SJCRH30 (cell line): ENCODE measurements at places on chromosomes 3 and 15. TPM values are rescaled to one million over a fixed set of nuclear protein-coding genes. Genes with fewer than 3 reads are reported as not detected.

- DNase-seq, result no peak
Observed at GRCh38 chr15:78084449-78084750, 6.9 kb upstream of the TBC1D2B start.

DNA sequence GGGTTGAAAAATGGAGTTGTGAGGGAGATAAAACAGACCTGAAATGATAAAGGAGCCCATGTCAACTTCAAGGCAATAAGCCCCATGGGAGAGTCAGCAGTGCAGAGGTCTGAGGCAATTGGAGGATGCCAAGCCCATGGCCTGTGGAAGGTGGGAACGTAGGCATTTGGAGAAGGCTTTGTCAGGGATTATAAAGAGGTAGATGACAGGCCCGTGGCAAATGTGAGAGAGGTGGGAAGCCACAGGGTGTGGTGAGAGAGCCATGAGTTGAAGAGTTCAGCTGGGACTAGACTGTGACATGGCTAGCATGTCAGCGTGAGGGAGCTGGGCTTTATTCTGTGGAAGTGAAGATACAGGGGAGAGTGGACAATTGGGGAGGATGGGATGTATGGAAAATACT, 35.4 kb downstream of the MFSD1 start:
- no peak for DNase-seq

- DNase-seq, result peak; percentile 57
Observed at GRCh38 chr3:140384876-140385275, 293.0 kb upstream of the TRIM42 start.

GRCh38 chr3:69413551-69414207, 27.8 kb upstream of the FRMD4B start:
- no peak for DNase-seq

- DNase-seq, result no peak
Observed at GRCh38 chr3:40128166-40128565, 181.3 kb upstream of the EIF1B start.

DNA sequence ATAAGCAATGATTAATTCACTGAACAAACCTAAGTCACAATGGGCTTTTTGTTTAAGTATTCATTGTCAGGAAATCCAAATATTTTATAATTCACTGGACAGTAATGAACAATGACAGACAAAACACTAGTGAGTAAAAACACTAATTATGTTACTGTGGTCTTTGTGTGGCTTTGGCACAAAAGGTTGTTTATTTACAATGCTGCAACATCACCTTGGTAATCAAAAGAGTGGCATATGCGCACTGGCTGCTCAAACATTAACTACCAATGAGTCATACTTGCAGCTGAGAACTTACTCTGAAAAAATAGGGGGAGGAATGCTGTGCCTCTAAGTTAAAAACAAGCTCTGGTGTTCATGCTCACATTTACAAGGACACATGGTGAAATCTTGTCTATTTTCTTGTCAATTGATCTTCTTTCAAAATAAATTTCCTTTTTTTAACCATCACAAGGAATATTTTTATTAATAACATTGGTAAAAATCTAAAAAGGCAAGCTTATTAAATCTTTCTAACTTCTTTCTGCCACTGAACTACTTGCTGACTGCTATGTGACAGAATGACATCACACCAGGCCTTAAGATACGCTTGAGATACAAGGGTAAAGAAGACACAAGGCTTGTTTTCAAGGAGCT, 85.2 kb upstream of the PPIB start:
- DNase-seq, result peak; percentile 21

DNA sequence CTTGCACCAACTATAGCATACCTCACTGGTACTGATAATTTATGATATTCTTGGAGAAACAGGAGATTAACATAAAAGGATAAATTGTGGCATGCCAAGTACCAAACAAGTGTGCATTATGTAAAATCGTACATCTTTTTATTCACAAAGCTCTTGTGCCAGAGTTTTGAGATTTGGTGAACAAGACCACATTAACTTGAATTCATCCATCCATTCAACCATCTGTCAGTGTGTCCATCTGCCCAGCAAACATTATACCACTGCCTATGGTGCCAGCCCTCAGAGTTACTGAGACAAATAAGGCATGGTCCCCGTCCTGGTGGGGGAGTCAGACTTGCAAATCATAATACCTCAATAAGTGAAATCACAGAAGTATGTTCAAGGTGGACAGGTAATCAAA, 17.0 kb upstream of the NEO1 start:
- no peak for DNase-seq

DNA sequence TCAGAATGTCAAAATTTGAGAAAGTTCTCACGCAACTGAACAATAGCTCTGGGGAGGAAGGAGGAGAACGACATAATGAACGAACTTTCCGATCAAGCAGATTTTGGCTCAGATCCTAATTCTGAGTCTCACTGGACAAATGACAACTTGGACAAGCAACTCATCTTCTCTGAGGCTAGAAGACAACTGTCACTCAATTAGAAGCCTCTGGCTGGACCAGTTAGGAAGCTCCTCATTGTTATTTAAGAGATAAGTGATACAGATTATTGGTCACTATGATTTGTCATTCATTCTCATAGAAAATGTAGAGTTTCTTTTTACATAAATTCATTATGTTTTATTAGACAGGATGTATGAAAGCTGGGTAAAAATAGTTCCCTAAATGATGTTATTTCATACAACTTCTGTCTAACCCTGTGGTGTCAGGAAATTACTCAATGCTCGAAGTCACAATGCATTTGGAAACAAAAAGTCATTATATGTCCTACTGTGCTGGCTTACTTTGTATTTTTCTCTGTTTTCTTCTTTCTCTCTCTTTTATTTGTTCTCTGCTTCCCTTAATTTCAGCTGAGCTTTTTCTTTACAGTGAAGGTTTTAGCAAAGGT, 11.0 kb upstream of the C3orf49 start:
- DNase-seq, result no peak

DNA sequence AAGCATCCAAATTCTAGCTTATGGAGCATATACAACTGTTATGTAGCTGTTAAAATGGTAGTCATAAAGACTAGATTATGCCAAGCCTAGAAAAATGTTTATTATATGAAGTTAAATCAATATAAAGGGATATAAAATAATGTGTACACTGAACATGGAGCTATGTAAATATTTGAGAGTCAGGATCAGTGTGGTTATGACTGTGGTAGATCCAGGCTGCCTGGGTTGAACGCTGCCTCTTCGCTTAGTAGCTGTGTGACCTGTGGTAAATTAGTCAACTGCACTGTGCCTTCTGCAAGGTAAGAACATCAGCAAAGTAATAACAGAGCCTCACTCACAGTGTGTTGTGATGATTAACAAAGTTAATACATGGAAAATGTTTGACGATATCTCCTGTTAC, 212.2 kb downstream of the RBMS3 start:
- DNase-seq, result no peak

DNA sequence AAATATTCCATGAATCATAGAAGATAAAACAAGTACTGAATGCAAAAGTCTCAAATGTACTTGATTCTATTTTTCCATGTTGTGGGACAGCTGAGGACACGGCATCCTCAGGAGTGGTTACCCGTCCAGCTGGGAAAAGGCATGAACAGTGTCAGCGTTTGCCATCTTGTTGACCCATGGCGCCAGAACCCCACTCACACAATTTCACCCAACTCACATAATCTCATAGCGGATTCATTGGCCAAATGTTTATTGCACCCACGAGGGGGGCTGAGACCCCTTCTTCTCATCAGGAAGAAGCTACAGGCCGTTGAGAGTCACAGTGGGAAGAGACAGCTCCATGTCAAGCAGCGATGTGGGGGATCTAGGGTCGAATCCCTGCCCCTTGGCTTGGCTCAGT, 72.9 kb downstream of the OCA2 start:
- no peak for DNase-seq

GRCh38 chr15:91857772-91858171, 4.3 kb downstream of the SLCO3A1 start:
- DNase-seq, result no peak

- no peak for DNase-seq
Observed at GRCh38 chr3:52238193-52238760, 681 bp downstream of the TWF2 start.

DNA sequence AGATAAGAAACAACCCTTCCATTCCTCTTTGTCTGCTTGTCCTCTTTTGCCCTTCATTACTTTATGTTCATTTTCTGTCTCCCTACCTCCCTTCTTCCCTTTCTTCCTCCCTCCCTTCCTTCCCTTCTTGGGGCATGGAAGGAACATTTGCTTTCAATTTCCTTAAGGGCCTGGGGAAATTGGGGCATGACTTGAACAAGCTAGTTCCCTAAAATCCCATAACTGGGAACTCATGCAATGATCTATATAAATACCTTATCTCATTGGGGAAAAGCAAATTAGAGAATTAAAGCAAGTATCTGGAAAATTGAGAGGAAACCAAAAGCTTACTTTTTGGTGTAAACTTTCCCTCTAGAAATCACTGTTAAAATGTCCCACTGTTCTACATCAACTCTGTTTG, 35.7 kb downstream of the BOC start:
- DNase-seq, result no peak

GRCh38 chr15:90598031-90598577, 68.4 kb downstream of the CRTC3 start:
- DNase-seq, result no peak

DNA sequence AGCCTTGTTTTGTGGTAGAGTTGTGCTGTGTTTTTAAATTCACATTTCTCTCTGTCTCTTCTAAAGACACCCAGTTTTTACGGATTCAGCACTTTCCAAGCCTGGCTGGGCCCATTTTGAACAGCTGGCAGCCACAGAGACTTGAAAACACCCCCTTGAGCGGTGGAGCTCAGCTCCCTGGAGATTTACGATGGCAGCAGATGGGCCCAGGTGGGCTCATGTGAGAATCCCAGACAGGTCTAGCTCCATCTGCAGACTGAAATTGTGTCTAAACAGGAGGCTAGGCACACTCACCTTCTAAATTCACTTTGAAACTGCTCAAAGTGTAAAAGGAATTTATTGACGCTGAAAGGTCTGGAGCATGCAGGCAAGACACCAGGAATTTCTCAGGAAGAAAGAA, 232.0 kb upstream of the HES1 start:
- DNase-seq, result no peak

- DNase-seq, result no peak
Observed at GRCh38 chr3:194120789-194121770, 14.9 kb upstream of the HES1 start.

DNA sequence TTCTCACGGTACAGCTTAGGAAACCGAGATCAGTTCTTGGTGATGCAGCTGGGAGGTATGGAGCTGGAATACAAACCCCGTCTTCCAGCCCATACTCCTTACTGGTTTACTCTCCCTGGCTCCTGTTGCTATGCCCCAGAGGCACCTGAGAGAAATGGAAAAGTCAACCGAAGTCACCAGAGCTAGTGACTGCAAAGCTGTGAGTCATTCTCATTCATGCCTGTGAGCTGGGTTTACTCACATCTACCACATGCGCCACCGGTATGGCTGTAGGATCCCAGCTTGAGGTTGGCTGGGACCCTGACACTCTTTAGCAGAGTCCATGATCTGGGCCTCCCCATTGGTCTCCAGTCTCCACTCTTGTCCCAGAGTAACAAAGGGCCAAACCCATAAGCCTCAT, 111.5 kb upstream of the ETV5 start:
- DNase-seq, result no peak

GRCh38 chr15:25534293-25534692, 95.5 kb upstream of the UBE3A start:
- DNase-seq, result no peak

- peak; percentile 51 for DNase-seq
Observed at GRCh38 chr3:115239717-115240116, 92.6 kb upstream of the ZBTB20 start.

DNA sequence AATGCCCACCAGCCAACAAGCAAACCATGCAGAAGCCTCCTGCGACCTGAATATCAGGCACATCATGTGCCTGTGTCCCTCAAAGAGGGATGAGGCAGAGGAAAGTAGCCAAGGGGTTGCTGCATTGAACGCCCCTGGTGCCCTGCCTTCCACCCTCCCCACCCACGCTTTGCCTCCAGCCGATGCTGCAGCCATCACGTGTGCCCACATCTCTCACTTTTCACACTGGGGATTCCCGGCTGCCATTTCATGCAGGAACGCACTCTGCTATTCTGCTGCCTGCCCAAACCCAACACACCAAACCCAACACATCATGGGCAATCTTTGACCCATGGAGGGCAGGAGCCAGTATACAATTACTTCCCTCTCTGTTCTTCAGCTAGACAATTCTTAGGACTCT, 462.2 kb upstream of the PROK2 start:
- DNase-seq, result no peak

DNA sequence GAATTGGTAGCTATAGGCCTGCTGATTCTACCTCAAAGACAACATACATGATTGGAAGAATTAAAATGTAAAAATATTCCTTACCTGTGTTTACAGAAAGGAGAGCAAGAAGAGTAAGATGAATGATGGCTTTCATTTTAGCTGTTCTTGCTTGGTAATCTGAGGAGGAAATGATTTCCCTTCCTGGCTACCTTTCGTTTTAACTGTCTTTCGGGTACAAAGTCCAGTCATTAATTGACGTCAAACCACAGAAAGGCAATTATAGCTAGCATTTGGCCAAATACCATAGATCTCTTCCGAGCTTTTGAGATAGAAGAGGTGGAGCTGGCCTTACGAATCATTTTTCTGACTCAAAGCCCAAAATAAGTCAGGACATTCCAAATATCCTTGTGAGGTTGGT, at the start of gene MUC13:
Gene MUC13, minus strand, starts transcription at position 175 of the 400 bp plus-strand sequence. Its CDS starts 39 bp downstream, at position 136.
- no peak for DNase-seq

Gene SATB1
- total RNA-seq, result 11.5 and 17.1 TPM in 2 replicates

Gene TMEM158
- 0.26 and 0.63 TPM in 2 replicates for total RNA-seq

Gene MYLK
- 3.2 and 4.3 TPM in 2 replicates for total RNA-seq

Gene ACKR2
- total RNA-seq, result not detected in 2 replicates

Gene PFKFB4
- total RNA-seq, result 8.0 and 8.3 TPM in 2 replicates

Gene USP3
- 36.9 and 42.0 TPM in 2 replicates for total RNA-seq

Gene IGSF10
- not detected in 2 replicates for total RNA-seq

Gene PAQR5
- 0.06 and 0.13 TPM in 2 replicates for total RNA-seq

Gene WDR72
- total RNA-seq, result not detected in 2 replicates

Gene SELENOT
- total RNA-seq, result 121 and 133 TPM in 2 replicates

Gene ITIH1
- total RNA-seq, result 0.04 TPM in 1 of 2 replicates, not detected in the other

Gene SPINT1
- total RNA-seq, result not detected in 2 replicates

Gene CRYGS
- total RNA-seq, result 0.56 and 0.87 TPM in 2 replicates

Gene NOX5
- total RNA-seq, result not detected in 2 replicates

Gene LRRIQ4
- total RNA-seq, result 0.18 and 0.20 TPM in 2 replicates

Gene SH3BP5
- 8.1 and 8.5 TPM in 2 replicates for total RNA-seq

Gene MUC4
- 1.1 and 1.5 TPM in 2 replicates for total RNA-seq

Gene WNT7A
- not detected in 2 replicates for total RNA-seq
